SJCRH30 (cell line): ENCODE measurements at places on chromosomes 5 and 9. TPM values are rescaled to one million over a fixed set of nuclear protein-coding genes. Genes with fewer than 3 reads are reported as not detected.

The CTSV gene
- total RNA-seq: 19.8 and 21.0 TPM in 2 replicates

The CATSPER3 gene
- not detected in 2 replicates for total RNA-seq

The SPINK1 gene
- not detected in 2 replicates for total RNA-seq

The COL23A1 gene
- total RNA-seq: not detected in 2 replicates

The CYFIP2 gene
- 1.3 and 2.8 TPM in 2 replicates for total RNA-seq
